Uterus (tissue), 4 donors: ENCODE measurements at places on chromosomes 2 and 18.

- H3K36me3 ChIP-seq = no peaks in the 10 kb centered on the region
- no peaks in the 10 kb centered on the region for H3K4me1 ChIP-seq
- no peak overlapping the region for H3K27ac ChIP-seq
- no peak overlapping the region for H3K4me3 ChIP-seq
Measured at GRCh38 chr2:62152000-62152399, 43.9 kb upstream of the B3GNT2 start.

GRCh38 chr18:28692337-28692736, 515.4 kb upstream of the CDH2 start:
- no peak overlapping the region for H3K27ac ChIP-seq
- H3K36me3 ChIP-seq = no peaks in the 10 kb centered on the region
- H3K4me3 ChIP-seq = no peak overlapping the region
- H3K4me1 ChIP-seq = no peaks in the 10 kb centered on the region
- H3K27me3 ChIP-seq = no peaks in the 10 kb centered on the region

DNA sequence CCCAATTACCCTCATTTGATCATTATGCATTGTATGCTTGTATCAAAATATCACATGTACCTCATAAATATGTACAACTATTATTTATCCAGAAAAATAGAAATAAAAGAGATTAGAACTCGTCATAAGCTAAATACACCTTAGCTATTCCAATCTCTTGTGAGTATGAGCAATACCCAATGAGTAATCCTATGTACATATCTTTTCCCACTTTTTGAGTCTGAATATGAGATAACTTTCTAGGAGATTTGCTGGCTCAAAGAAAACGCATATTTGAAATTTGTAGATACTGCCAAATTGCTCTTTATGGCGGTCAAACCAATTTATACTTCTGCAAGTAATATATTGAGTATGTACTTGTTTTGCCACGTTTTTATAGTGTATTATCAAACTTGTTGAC, 24.1 kb downstream of the PRKD3 start:
- H3K27me3 ChIP-seq = no peaks in the 10 kb centered on the region
- H3K4me3 ChIP-seq = no peak overlapping the region
- peaks cover 4% of the 10 kb centered on the region for H3K4me1 ChIP-seq
- H3K36me3 ChIP-seq = no peaks in the 10 kb centered on the region
- H3K27ac ChIP-seq = no peak overlapping the region

GRCh38 chr2:75608684-75609333, 37.8 kb upstream of the MRPL19 start:
- DNase-seq = peak; percentile 22
- no peaks in the 10 kb centered on the region for H3K4me1 ChIP-seq
- H3K4me3 ChIP-seq = no peak overlapping the region
- no peaks in the 10 kb centered on the region for H3K27me3 ChIP-seq

- H3K27me3 ChIP-seq = no peaks in the 10 kb centered on the region
- H3K4me1 ChIP-seq = no peaks in the 10 kb centered on the region
- H3K36me3 ChIP-seq = no peaks in the 10 kb centered on the region
- DNase-seq = no peak
- H3K27ac ChIP-seq = no peak overlapping the region
Measured at GRCh38 chr2:171178993-171179392, 18.3 kb upstream of the TLK1 start.

- no peak for DNase-seq
- no peaks in the 10 kb centered on the region for H3K36me3 ChIP-seq
- H3K4me3 ChIP-seq = no peak overlapping the region
- peaks cover 19% of the 10 kb centered on the region for H3K4me1 ChIP-seq
- no peak overlapping the region for H3K27ac ChIP-seq
- H3K27me3 ChIP-seq = no peaks in the 10 kb centered on the region
Measured at GRCh38 chr2:99485824-99486223, 4.0 kb downstream of the REV1 start.

DNA sequence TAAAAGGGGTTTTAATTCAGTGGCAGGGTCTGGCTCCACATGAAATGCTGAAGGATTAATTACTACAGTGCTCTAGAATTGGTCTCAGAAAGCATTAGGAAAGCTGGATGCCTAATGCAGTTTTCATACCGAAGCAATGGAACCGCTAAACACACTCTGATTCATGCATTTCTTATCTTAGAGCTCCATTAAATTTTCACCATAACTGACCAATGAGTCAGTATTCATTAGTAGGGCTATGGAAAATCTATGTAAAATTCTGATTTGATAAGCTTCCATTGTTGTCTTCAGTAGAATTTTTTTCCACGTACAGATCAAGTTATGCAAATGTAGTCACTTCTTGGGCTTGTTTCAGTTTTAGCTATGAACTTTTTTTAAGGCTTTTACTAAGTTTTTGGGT, 359.9 kb downstream of the ARHGAP15 start:
- H3K4me1 ChIP-seq = no peaks in the 10 kb centered on the region
- H3K4me3 ChIP-seq = no peak overlapping the region
- no peaks in the 10 kb centered on the region for H3K27me3 ChIP-seq
- no peaks in the 10 kb centered on the region for H3K36me3 ChIP-seq
- no peak for DNase-seq

- no peak overlapping the region for H3K4me3 ChIP-seq
- no peaks in the 10 kb centered on the region for H3K27me3 ChIP-seq
- no peak for DNase-seq
- no peaks in the 10 kb centered on the region for H3K4me1 ChIP-seq
- H3K27ac ChIP-seq = no peak overlapping the region
Measured at GRCh38 chr2:42386682-42387081, 25.7 kb upstream of the COX7A2L start.

DNA sequence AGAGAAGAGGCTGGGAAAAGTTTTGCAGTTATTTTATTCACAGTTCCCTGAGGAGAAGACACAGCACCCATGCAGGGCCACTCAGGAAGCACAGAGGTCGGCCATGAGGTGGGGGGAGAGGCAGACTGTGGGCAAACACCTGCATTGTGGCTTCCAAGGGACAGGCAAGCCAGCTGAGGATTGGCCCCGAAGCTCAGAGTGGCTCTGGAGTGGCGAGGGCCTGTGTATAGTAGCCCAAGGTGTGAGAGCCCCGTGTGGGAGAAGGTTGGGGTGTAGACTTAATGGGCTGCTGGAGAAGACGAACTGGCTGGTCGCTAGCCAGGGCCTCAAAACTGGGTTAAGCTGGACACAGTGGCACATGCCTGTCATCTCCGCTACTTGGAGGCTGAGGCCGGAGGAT, 218.7 kb downstream of the FHOD3 start:
- H3K27ac ChIP-seq = no peak overlapping the region
- H3K4me3 ChIP-seq = no peak overlapping the region
- no peaks in the 10 kb centered on the region for H3K27me3 ChIP-seq
- no peaks in the 10 kb centered on the region for H3K36me3 ChIP-seq
- DNase-seq = no peak
- H3K4me1 ChIP-seq = no peaks in the 10 kb centered on the region

- DNase-seq = no peak
- no peaks in the 10 kb centered on the region for H3K4me1 ChIP-seq
- H3K27me3 ChIP-seq = no peaks in the 10 kb centered on the region
Measured at GRCh38 chr18:53701697-53702096, 522.8 kb downstream of the MBD2 start.

GRCh38 chr2:118371515-118371914, 283.2 kb downstream of the INSIG2 start:
- H3K4me3 ChIP-seq = no peak overlapping the region
- H3K4me1 ChIP-seq = no peaks in the 10 kb centered on the region
- no peaks in the 10 kb centered on the region for H3K27me3 ChIP-seq

- no peak for DNase-seq
- H3K4me3 ChIP-seq = no peak overlapping the region
- no peaks in the 10 kb centered on the region for H3K27me3 ChIP-seq
- H3K27ac ChIP-seq = no peak overlapping the region
- H3K36me3 ChIP-seq = no peaks in the 10 kb centered on the region
Measured at GRCh38 chr2:196195302-196195701, 23.9 kb upstream of the STK17B start.

- DNase-seq = no peak
- no peaks in the 10 kb centered on the region for H3K36me3 ChIP-seq
- no peaks in the 10 kb centered on the region for H3K4me1 ChIP-seq
- H3K27me3 ChIP-seq = no peaks in the 10 kb centered on the region
Measured at GRCh38 chr2:26633993-26634595, 7.1 kb downstream of the CIB4 start.

DNA sequence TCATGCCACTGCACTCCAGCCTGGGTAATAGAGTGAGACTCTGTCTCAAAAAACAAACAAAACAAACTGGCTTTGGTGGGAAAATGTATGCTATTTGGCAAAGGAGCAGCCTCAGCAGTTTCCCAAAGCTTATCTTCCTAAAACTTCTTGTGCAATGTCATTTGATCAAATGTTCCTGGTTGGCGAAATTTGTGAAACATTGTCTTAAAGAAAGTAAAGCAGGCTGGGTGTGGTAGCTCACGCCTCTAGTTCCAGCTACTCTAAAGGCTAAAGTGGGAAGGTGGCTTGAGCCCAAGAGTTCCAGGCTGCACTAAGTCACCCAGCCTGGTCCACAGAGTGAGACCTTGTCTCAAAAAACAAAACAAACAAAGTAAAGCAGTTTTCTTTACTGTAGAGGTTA, 17.3 kb upstream of the TAF4B start:
- no peaks in the 10 kb centered on the region for H3K36me3 ChIP-seq
- DNase-seq = no peak
- H3K27ac ChIP-seq = no peak overlapping the region
- no peak overlapping the region for H3K4me3 ChIP-seq
- H3K27me3 ChIP-seq = no peaks in the 10 kb centered on the region
- H3K4me1 ChIP-seq = no peaks in the 10 kb centered on the region

- H3K36me3 ChIP-seq = no peaks in the 10 kb centered on the region
- H3K27ac ChIP-seq = no peak overlapping the region
- H3K27me3 ChIP-seq = no peaks in the 10 kb centered on the region
- H3K4me1 ChIP-seq = no peaks in the 10 kb centered on the region
- no peak for DNase-seq
Measured at GRCh38 chr2:229162015-229162414, 109.1 kb downstream of the PID1 start.

GRCh38 chr2:10034333-10035052, 8.9 kb upstream of the KLF11 start:
- H3K36me3 ChIP-seq = no peaks in the 10 kb centered on the region
- H3K27ac ChIP-seq = no peak overlapping the region
- H3K4me3 ChIP-seq = no peak overlapping the region
- no peak for DNase-seq
- H3K4me1 ChIP-seq = no peaks in the 10 kb centered on the region

- no peak for DNase-seq
- H3K36me3 ChIP-seq = no peaks in the 10 kb centered on the region
- H3K4me3 ChIP-seq = no peak overlapping the region
- no peak overlapping the region for H3K27ac ChIP-seq
- no peaks in the 10 kb centered on the region for H3K4me1 ChIP-seq
Measured at GRCh38 chr18:27661320-27662018, 476.4 kb upstream of the CHST9 start.

DNA sequence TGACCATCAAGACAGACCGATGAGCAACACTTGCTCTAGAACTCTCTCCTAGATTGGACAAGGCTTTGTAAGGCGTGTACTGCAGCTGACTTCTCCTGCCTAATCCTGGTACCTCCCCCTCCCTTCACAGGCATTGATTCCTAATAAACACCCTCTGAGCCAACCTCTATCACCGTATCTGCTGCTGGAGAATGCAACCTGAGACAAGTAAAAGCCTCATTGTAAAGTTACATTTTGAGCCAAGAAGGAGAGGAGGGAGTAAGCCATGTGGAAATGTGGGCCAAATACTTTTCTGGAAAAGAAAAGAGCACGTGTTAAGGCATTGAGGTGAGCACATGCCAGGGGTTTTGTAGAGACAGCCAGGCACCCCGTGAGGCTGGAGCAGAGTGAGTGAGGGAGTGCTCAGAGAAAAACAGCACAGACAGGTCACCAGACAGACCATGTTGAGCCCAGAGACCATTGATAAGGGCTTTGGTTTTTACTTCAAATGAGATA, 2.6 kb upstream of the WDFY1 start:
- peaks cover 5% of the 10 kb centered on the region for H3K4me1 ChIP-seq
- H3K4me3 ChIP-seq = no peak overlapping the region
- no peaks in the 10 kb centered on the region for H3K36me3 ChIP-seq
- H3K27ac ChIP-seq = no peak overlapping the region
- H3K27me3 ChIP-seq = no peaks in the 10 kb centered on the region
- no peak for DNase-seq

- no peak overlapping the region for H3K4me3 ChIP-seq
- H3K4me1 ChIP-seq = no peaks in the 10 kb centered on the region
- no peaks in the 10 kb centered on the region for H3K27me3 ChIP-seq
- no peak for DNase-seq
Measured at GRCh38 chr2:196380098-196380497, 208.7 kb upstream of the STK17B start.

GRCh38 chr2:176526995-176527901, 258.0 kb downstream of the MTX2 start:
- peak overlapping the region; percentile 13 for H3K27ac ChIP-seq
- DNase-seq = no peak
- H3K27me3 ChIP-seq = no peaks in the 10 kb centered on the region
- H3K4me1 ChIP-seq = no peaks in the 10 kb centered on the region
- H3K4me3 ChIP-seq = no peak overlapping the region

DNA sequence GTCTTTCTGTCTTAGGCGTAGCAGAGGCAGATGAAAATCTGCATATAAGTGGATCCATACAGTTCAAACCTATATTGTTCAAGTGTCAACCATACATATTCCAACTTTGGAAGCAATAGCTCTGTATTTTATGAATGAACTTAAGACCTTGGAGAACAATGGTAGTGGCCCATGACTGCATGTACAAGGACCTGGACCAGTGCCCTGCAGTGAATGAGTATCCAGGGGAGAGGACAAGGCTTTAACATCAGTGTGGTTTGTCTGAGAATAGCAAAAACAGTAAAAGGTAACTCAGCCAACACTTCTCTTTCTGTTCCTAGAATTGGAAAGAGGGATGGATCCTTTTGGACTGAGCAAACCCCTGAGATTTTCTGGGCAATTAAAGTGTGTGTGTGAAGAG, 230.8 kb upstream of the LINC00305 start:
- DNase-seq = no peak
- no peaks in the 10 kb centered on the region for H3K36me3 ChIP-seq
- H3K4me1 ChIP-seq = no peaks in the 10 kb centered on the region
